ENCODE measurements at places on chromosomes 12 and 14. TPM values are rescaled to one million over a fixed set of nuclear protein-coding genes. Genes with fewer than 3 reads are reported as not detected.

The HVCN1 gene
- 3.2 TPM for total RNA-seq

The RILPL1 gene
- 43.4 TPM for total RNA-seq

The HHIPL1 gene
- 0.32 TPM for total RNA-seq

The PLBD2 gene
- total RNA-seq: 30.8 TPM

The PTGER2 gene
- 18.2 TPM for total RNA-seq

The NRIP2 gene
- 0.64 TPM for total RNA-seq

The PKP2 gene
- total RNA-seq: 60.0 TPM

The FOXN4 gene
- total RNA-seq: not detected

The KLRC2 gene
- total RNA-seq: 0.40 TPM

The STAT6 gene
- 59.4 TPM for total RNA-seq

The CCDC88C gene
- 11.5 TPM for total RNA-seq

The TBX3 gene
- total RNA-seq: 8.8 TPM

The CFAP251 gene
- 0.99 TPM for total RNA-seq

The STXBP6 gene
- 24.5 TPM for total RNA-seq

The BATF gene
- not detected for total RNA-seq

The CABP1 gene
- total RNA-seq: not detected

The MBIP gene
- 8.0 TPM for total RNA-seq

The CAPZA3 gene
- total RNA-seq: not detected

The FBLN5 gene
- total RNA-seq: 7.3 TPM

The TSPAN9 gene
- 238 TPM for total RNA-seq

The SMCO2 gene
- total RNA-seq: not detected

The MYF6 gene
- total RNA-seq: 119 TPM

The CCDC38 gene
- not detected for total RNA-seq

The MAX gene
- total RNA-seq: 43.0 TPM
